ENCODE measurements at places on chromosomes 5 and 9.
A peak's percentile ranks its signal among the peaks of the same experiment; 100 is the strongest.

GRCh38 chr5:177478711-177479646 is 5.5 kb upstream of the DBN1 start:
- no peak for DNase-seq

GRCh38 chr9:35835216-35835632 is 6.2 kb downstream of the TMEM8B start:
- DNase-seq: no peak

DNA sequence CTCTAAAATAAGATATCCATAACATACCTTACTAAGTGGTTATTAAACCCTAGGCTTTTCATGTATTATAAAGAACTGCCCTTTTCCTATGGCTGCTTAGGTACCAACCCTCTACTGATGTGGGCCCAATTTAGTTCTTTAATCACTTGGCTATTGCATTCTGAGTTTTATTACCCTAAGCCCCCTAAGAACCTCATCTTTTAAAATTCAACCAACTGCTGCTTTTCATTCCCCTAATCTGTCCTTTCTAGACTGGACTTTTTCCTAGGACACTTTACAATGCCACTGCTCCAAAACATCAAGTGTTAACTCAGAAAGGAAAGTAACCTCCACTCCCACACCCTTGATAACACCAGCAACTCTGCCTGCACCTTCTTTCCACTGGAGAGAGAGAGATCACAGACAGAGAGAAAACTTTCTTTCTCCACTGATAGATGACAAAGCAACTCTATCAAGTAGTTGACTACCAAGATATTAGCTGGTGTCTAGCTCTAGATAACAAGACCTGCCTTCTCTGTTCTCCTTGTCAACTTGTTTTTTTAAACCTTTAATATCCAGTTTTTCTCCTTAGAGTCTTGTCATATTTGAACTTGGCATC is 27.3 kb downstream of the ELL2 start:
- no peak for DNase-seq

DNA sequence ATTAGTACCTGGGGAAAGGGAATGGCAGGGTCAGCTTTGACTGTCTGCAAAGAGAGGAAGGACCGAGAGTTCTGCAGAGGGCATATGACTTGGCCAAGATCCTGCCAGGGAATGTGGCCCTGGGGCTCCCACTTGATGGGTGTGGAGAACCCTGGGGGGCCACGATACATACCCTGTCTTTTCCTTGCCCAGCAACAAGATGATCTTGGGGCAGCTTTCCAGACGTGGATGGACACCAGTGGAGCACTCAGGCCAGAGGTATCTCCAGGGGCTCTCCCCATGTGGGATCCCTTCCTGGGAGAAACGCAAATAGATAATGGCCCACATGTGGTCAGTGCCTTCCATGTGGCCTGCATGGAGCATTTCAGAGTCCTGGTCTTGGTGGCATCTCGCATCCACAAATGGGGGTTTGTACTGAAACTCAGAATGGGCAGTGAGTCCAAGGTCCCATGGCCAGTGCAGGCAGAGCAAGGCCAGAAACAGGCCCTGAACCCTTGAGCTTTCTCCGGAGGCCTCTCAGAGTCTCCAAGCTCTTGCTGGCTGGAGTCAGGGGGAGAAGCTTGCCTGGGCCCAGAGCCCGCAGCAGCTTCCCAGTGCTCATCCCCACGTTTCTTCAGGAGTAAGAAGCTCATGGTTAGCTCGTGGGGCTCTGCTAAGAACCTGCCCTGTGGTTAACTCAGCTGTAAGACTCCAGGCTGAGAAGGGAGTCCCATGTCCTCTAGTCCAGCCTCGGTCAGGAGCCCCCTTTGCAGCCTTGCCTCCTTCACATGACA is 18.3 kb upstream of the ORM1 start:
- peak; percentile 9 for DNase-seq

GRCh38 chr5:102722931-102723330 is 32.2 kb upstream of the PAM start:
- no peak for DNase-seq

- no peak for DNase-seq
Observed at GRCh38 chr5:143222287-143223231, 180.9 kb downstream of the NR3C1 start.

DNA sequence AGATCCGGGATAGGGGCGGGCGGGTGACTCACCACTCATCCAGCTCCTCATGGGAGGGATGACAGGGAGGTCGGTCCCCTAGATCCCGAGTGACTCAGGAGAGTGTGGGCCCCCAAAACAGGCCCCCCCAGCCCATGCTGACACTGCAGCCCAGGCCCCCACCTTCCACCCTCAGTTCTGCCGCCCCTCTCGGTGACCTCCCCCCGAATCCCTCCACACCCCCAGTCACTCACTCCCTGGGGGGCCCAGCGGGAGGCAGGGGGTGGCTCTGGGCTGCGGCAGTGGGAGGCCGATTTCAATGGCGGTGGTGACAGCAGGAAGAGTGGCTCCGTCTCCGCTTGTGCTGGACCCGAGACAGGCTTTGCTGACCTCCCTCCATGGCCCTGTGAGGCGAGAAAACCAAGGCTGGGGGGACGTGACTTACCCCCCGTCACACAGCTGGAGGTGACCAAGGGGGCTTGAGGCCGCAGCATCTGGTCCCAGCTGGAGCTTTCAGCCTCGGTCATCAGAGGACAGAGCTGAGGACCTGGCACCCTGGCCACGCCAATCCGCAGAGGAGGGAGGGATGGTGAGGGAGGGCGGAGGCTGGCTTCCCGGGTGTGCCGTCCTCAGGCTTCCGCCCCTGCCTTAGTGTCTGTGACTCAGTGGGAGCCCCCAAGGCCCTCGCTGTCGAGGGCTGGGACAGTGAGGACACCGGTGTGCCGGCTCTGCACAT is 9.0 kb downstream of the GPSM1 start:
- DNase-seq: no peak

DNA sequence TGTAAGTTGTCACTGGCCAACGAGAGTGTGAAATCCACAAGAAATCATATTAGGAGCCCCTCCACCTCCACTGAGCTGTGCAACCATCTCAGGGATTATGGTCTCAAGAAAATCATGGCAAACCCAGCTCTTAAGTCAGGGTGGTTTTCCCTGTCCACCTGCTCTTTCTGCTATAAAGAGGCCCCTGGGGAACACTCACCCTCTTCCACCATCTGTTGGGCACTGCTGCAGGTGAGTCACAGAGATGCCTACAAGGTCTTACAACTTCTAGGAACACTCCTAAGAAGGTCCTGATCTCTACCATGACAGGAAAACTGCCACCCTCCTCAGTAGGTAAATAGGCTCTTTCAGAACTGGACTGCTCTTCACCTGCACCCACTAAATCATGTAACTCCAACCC is 61.8 kb downstream of the DRD1 start:
- no peak for DNase-seq

DNA sequence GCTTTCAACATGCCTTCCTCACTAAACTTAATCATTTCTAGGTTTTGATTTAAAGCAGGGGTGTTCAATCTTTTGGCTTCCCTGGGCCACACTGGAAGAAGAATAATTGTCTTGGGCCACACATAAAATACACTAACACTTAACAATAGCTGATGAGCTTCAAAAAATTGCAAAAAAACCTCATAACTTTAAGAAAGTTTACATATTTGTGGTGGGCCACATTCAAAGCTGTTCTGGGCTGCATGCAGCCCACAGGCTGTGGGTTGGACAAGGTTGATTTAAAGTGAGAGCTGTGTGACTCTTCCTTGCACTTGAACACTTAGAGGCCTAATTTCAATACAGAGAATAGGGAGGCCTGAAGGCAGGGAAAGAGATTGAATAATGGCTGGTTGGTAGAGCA is 598.3 kb downstream of the EFNA5 start:
- no peak for DNase-seq

- no peak for DNase-seq
Observed at GRCh38 chr5:116452774-116453368, 121.8 kb downstream of the SEMA6A start.

- DNase-seq: no peak
Observed at GRCh38 chr5:79716839-79717238, 27.2 kb downstream of the CMYA5 start.

GRCh38 chr9:126050605-126050990 is 276.0 kb upstream of the MVB12B start:
- no peak for DNase-seq
